GM19239 (cell line): ENCODE measurements at places on chromosomes 11 and 22.

DNA sequence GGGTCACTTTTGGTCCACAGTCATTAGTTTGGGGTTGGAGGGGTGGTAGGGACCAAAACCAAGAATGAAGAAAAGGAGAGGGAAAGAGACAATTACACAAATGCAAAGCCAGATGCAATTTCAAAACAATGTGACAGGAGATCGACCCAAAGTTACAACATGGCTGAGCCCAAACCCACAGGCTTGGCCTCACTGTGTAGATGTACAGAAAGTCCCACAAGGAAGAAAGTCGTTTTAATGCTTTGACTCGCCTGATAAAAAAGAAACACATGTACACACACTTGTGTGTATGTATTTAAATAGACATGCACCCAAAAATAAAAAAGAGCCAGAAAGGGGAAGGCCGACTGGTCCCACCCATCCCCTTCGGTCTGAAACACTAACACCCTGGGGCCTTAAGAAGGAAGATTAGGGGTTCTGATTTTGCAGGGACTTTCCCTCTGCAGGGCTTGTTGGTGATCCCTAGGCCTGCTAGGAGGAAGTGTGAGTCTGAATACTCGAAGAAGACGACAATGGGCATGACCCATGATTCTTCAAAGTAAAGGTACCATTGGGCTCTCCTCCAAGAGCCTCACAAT is 104.1 kb downstream of the ETS1 start:
- DNase-seq, result no peak

GRCh38 chr11:110311783-110312579 is 15.6 kb upstream of the RDX start:
- no peak for DNase-seq

GRCh38 chr11:101880222-101880621 is 34.6 kb upstream of the CEP126 start:
- DNase-seq, result no peak

- DNase-seq, result no peak
These were observed 210.0 kb downstream of the NAV2 start for GRCh38 chr11:19922689-19923035.

DNA sequence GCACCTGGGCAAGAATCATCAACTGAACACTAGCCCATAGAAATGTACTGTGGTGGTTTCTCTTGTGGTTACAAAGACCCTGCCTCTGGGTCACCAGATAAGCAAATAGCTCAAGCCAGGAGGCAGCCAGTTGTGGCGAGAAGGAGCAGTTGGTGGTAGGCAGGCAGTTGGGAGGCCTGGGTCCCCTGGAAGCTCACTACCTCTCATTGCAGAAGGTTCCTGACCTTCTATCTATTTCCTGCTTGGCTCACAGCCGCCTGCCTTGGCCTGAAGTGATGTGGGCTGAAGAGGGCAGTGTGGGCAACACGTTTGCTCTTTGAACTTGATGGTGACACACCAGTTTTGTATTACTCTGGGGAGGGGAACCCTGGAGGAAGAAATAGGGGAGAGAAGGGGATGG is 34.7 kb downstream of the NECTIN1 start:
- DNase-seq, result no peak

- DNase-seq, result no peak
These were observed 892.9 kb downstream of the OPCML start for GRCh38 chr11:132639403-132639802.

GRCh38 chr11:32908619-32909018 is 16.0 kb downstream of the QSER1 start:
- DNase-seq, result no peak

DNA sequence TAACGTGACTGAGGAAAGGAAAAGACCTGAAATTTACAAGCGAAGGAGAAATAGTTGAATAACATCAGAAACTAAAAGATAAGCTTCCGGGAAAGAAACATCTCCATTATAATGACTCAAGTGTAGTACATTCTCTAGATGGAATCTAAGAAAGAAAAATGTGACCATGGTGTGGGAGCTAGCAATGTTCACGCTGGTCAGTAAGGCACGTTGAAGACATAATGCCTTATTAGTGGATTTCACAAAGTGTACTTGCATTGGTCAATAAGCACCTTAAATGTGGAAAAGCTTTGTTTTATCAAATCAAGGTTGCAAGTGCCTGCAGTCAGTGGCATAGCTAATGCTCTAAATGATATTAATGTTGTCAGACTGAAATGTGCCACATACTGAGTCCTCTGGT is 2.8 kb upstream of the LARGE1 start:
- DNase-seq, result no peak

DNA sequence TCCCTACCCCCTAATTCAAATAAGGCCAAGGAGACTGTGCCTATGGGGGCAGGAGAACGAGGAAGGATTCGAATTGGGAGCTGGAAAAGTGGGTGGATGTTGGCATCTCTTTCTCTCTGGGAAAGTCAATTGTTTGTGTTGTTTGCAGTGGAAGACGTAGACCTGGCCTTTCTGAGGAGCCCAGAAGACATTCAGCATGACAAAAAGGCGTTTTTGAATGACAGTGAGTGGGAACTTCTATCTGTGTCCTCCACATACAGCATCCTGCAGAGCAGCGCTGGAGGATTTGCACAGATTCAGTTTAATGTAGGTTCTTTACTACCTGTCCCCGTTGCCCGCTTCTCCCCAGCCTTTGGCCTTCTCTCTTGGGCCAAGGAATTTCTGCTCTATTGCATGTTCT is 28.2 kb downstream of the HTR3B start:
- DNase-seq, result no peak

DNA sequence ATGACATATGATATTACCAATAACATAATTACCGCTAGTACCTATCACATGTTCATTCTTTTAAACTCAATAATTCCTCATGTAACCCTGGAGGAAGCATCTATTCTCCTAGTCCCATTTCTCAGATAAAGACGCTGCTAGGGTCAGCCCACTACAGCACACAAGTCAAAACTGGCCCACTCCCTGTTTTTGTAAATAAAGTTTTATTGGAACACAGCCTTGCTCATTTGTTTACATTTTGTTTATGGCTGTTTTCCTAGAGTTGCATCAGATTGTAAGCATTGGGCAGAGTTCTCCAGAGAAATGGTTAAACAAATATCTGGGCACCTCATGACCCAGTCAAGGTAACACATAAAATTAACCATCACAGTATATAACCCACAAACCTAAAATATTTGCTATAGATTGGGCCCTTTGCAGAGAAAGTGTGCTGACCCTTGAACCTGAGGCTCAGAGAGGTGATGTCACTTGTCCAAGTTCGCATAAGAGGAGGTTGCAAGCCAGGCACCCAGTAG is 36.8 kb downstream of the MN1 start:
- DNase-seq, result no peak

GRCh38 chr11:114348200-114349191 is 51.8 kb downstream of the C11orf71 start:
- DNase-seq, result no peak

DNA sequence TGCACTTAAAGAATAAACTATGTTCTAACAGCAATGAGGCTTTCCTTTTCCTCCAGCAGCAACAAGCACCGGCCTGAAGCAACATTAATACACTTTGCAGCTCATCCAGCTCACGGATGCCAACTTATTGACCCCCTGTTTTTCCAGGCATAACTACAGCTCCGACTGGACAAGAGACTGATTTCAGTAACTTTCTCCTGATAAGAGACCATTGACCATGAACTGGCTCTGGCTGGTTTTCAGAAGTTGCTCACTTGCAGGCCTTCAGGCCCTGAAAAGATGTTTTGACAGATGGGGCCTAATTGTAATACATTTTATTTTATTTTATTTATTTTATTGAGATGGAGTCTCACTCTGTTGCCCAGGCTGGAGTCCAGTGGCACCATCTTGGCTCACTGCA is 27.5 kb downstream of the GGT5 start:
- DNase-seq, result no peak

GRCh38 chr22:46547179-46547882 is 9.9 kb upstream of the CELSR1 start:
- no peak for DNase-seq

GRCh38 chr11:19853920-19854319 is 141.3 kb downstream of the NAV2 start:
- no peak for DNase-seq

GRCh38 chr11:97430877-97431276 is 1041.1 kb downstream of the JRKL start:
- no peak for DNase-seq

DNA sequence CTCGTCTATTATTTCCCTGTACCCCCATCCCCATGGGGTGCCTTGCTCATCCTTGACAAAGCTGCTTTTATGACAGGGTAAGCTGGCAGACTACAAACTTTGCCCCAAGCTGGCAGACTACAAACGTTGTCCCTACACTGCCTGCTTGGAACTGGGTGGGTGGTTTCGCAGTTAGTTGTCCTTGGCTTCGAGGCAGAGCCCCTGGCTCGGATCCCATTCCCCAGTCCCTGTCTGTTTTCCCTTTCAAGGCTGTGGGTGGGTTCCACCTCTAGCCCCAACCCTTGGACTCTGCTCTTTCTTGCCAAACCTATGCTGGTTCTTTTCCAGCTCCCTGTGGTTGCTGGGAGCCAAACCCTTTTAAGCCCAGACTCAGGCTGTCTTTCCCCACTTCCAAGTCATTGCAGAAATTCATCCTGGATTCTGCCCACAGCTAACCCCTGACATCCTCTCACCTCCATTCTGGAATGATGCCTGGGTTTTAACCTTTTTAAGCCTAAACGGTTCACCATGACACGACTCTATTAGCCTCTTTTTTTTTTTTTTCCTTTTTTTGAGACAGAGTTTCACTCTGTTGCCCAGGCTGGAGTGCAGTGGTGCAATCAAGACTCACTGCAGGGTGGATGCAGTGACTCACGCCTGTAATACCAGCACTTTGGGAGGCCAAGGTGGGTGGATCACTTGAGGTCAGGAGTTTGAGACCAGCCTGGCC is 9.2 kb upstream of the RBM14 start:
- no peak for DNase-seq
